Effector memory CD8-positive, alpha-beta T cell (primary cell): ENCODE measurements at places on chromosomes 1 and 21.

DNA sequence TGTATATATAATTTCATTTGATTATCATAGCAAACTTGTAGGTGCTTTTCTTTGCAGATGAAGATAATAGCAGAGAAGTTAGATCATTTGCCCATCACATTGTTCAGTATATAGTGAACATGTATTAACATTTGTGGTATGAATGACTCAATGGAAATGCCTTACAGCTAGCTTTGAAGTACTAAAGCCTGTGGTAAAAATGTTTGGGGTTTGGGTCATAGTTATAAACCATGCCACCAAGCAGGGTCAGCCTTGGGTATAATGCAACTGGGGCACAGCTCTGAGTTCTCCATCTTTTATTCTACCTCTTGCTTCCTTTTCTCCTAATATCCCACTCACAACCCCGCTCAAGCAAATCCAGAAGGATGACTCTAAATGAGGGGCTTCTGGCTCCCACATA, 141.6 kb downstream of the KCNT2 start:
- H3K27ac ChIP-seq: no peak overlapping the region
- H3K27me3 ChIP-seq: no peaks in the 10 kb centered on the region
- H3K4me3 ChIP-seq: no peak overlapping the region
- no peaks in the 10 kb centered on the region for H3K36me3 ChIP-seq
- H3K4me1 ChIP-seq: no peaks in the 10 kb centered on the region
- no peak for DNase-seq

GRCh38 chr1:199029401-199029800, 390.6 kb downstream of the PTPRC start:
- H3K36me3 ChIP-seq: no peaks in the 10 kb centered on the region
- no peaks in the 10 kb centered on the region for H3K4me1 ChIP-seq
- H3K27me3 ChIP-seq: no peaks in the 10 kb centered on the region
- no peak overlapping the region for H3K27ac ChIP-seq
- no peak overlapping the region for H3K4me3 ChIP-seq
- DNase-seq: no peak

GRCh38 chr1:232629250-232630046, 485 bp downstream of the SIPA1L2 start:
- no peak overlapping the region for H3K27ac ChIP-seq
- peaks cover 10% of the 10 kb centered on the region for H3K27me3 ChIP-seq
- peaks cover 4% of the 10 kb centered on the region for H3K36me3 ChIP-seq
- peaks cover 30% of the 10 kb centered on the region for H3K4me1 ChIP-seq
- peak overlapping the region; percentile 82 for H3K4me3 ChIP-seq

- H3K27ac ChIP-seq: no peak overlapping the region
- peaks cover 7% of the 10 kb centered on the region for H3K36me3 ChIP-seq
- no peak for DNase-seq
- H3K4me3 ChIP-seq: no peak overlapping the region
- no peaks in the 10 kb centered on the region for H3K4me1 ChIP-seq
- H3K27me3 ChIP-seq: no peaks in the 10 kb centered on the region
These were observed 24.9 kb downstream of the MAP3K7CL start for GRCh38 chr21:29155118-29155932.

- no peak for DNase-seq
- H3K4me3 ChIP-seq: no peak overlapping the region
- peaks cover 30% of the 10 kb centered on the region for H3K27me3 ChIP-seq
These were observed 93.7 kb upstream of the C1orf174 start for GRCh38 chr1:3993619-3994375.
